ENCODE measurements at places on chromosomes 3 and 15. TPM values are rescaled to one million over a fixed set of nuclear protein-coding genes. Genes with fewer than 3 reads are reported as not detected.

NMNAT3 gene
- 7.5 TPM for total RNA-seq

ZNF860 gene
- total RNA-seq, result 9.6 TPM

ATP13A5 gene
- not detected for total RNA-seq

ABHD6 gene
- total RNA-seq, result 7.2 TPM

PROS1 gene
- total RNA-seq, result 49.2 TPM

SLC22A14 gene
- total RNA-seq, result 0.16 TPM

SATB1 gene
- total RNA-seq, result 74.2 TPM

RASGRF1 gene
- 0.48 TPM for total RNA-seq

ITPKA gene
- total RNA-seq, result 0.37 TPM

GUCA1C gene
- total RNA-seq, result not detected

MYO1E gene
- 60.0 TPM for total RNA-seq

CDV3 gene
- total RNA-seq, result 108 TPM

CX3CR1 gene
- 5.6 TPM for total RNA-seq

ANKUB1 gene
- total RNA-seq, result not detected

CTXN2 gene
- not detected for total RNA-seq

PDCD10 gene
- 88.7 TPM for total RNA-seq

ROPN1B gene
- total RNA-seq, result 0.26 TPM

MNS1 gene
- 7.1 TPM for total RNA-seq

ZNF502 gene
- total RNA-seq, result 15.0 TPM

RARRES1 gene
- 26.3 TPM for total RNA-seq

GOLGA6B gene
- 0.26 TPM for total RNA-seq

Measured in urinary bladder (tissue), 4 donors.